ENCODE measurements at places on chromosomes 1 and 21.
A peak's percentile ranks its signal among the peaks of the same experiment; 100 is the strongest.

- peak; percentile 87 for DNase-seq
Observed at GRCh38 chr1:175841738-175842187, 98.4 kb upstream of the TNR start.

- DNase-seq = no peak
Observed at GRCh38 chr1:203512848-203513584, 19.1 kb downstream of the OPTC start.

DNA sequence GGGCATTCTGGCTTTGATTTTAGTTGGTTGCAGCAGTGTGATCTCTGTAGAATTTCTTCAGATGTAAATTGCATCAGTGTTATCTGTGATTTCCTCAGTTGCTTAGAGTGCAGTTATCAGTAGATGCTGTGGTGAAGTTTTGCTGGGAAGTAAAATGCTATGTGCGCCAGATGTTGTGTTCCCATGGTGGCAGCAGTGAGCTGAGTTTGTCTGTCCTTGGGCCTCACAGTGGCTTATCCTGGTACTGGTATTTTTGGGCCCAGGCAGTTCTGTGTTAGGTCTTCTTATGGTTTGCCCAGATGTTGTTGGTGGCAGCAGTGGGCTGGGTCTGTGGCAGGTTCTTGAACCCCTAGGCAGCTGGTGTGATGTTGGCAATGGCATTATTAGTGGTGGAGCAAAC lies 1242.1 kb downstream of the PLA2G4A start:
- DNase-seq = no peak

- no peak for DNase-seq
Observed at GRCh38 chr21:38712664-38713063, 93.1 kb upstream of the ETS2 start.

- DNase-seq = peak; percentile 50
Observed at GRCh38 chr1:202852163-202852904, 36.6 kb downstream of the RABIF start.

- DNase-seq = no peak
Observed at GRCh38 chr21:36825658-36826057, 126.7 kb downstream of the SIM2 start.

GRCh38 chr1:181765451-181766026 lies 282.2 kb downstream of the CACNA1E start:
- no peak for DNase-seq

DNA sequence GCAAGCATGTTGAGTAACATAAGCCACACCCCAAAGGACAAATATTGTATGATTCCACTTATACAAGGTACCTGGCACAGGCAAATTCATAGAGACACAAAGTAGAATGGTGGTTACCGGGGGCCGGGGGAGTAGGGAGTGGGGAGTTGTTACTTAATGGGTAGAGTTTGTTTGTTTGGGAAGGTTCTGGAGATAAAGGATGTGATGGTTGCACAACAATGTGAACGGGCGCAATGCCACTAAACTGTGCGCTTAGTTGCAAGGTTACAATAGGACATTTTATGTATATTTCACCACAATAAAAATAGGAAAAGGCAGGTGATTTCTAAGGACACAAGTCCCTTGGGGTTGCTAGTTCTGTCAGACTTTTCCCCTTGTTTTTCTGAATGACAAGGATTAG lies 516.6 kb downstream of the KIF26B start:
- no peak for DNase-seq

GRCh38 chr21:33411949-33412430 lies 8.8 kb downstream of the IFNGR2 start:
- no peak for DNase-seq

DNA sequence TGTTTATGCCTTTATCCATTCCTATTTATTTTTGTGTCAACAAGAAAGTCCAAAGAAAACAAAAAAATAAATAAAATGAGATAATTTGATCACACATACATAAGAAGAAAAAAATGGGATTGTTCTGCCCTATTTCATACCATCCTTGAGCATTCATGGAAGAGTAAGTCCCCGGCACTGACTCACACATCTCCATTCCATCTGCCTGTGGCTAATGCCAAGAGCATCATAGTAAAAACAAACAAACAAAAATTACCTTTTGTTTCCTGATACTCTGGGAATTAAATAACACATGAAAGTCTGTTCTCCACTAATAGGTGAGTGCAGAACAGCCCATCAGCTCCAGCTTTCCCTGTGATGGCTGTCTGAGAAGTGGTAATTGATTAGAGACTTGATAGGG lies 48.1 kb upstream of the BACE2 start:
- no peak for DNase-seq

DNA sequence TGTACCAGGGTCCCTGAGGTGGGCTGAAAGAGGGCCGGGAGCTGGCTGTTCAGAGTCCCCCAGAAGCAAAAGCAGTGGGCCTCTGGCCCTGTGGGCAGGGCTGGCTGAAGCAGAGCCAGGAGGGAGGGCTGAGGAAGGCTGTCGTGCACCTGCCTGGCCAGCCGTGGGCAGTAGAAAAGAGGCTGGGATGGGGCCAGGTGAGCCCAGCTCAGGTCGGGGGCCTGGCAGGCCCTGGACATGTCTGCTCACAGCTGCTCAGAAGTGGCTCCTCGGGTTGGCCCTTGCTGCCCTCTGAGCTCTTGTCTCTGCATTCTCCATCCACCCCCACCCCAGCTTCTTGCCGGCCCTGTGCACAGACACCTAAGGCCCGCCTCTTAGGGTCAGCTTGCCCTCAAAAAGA lies 60.0 kb downstream of the TCP10L start:
- DNase-seq = no peak

- no peak for DNase-seq
Observed at GRCh38 chr1:61445269-61445825, 279.6 kb downstream of the TM2D1 start.

DNA sequence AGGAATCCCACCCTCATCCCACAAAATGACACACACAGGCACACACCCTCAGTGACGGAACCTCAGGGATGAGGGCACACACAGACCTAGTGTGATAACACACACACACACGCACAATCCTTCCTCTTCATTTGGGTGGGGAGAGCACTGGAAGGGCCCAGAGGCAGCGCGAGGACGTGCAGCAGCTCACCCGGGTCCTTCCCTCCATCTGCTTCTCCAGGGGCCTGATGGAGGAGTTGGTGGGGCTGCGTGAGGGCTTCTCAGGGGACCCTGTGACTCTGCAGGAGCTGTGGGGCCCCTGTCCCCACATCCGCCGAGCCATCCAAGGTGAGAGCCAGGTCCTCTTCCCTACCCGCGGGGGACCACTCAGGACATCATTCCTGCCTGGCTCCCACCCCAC lies 557 bp downstream of the CLCNKA start:
- no peak for DNase-seq

GRCh38 chr1:11888877-11889208 lies 30.1 kb upstream of the NPPB start:
- no peak for DNase-seq

GRCh38 chr1:204672482-204673121 lies 12.9 kb downstream of the LRRN2 start:
- peak; percentile 12 for DNase-seq

GRCh38 chr1:231931146-231931545 lies 304.6 kb downstream of the DISC1 start:
- no peak for DNase-seq

DNA sequence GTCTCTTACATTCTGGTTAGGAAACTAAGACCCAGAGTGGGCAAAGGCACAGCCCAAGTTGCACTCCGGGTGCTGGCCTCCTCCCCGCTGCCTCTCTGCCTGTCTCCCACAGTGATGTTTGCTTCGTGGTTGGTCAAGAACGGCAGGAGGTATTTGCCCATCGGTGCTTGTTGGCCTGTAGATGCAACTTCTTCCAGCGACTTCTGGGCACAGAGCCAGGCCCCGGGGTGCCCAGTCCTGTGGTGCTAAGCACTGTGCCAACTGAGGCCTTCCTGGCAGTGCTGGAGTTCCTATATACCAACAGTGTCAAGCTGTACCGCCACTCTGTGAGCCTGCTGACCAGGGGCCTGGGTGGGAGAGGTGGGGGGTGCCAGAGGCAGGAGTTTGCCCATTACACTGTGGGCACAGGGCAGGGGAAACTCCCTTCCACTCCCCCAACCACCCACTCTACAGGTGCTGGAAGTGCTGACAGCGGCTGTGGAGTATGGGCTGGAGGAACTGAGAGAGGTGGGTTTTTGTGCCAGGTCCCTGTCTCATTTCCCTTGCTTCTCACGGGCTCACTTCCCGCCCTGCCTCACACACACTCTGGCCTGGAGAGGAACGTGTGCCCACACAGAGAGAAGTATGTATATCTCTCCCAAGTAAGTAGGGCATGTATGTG lies 1.9 kb downstream of the BTBD19 start:
- DNase-seq = no peak

DNA sequence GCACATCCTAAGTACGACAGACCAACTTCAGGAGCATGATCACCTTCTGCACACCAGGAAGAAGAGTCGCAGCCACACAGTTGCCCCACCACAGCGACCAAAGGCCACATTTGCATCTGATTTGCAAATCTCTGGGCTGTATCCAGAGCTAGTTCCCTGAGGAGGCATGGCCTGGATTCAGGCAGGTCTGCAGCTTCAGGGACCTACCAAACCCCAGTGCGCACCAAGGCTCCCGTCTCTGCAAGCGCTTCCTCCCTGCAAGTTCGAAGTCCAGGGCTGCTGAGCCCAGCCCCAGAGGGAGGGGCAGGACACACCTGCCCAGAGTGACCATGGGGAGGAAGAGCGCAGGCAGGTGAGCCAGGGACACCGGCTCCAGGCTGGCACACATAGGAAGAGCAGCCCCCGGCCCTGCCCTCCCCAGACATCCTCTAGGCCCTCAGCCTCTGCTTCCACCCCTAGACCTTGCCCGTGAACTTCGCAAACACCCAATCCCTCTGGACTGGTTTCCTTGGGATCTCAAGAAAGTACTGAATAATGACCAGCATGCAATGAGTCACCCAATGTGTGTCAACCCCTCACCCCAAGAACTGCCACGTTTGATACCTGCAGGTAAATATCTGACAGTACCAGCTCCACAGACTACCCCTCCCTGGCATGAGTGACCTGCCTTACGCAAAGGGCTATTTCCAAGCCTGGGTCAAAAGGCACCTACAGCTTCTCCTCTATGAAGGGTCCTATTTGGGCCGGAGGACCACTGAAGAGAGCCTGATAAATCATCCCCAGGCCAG lies 36.8 kb downstream of the CASZ1 start:
- DNase-seq = no peak

Measured in NCI-H524 (cell line).